Cerebellar nuclear complex (tissue), 1 donor: ENCODE measurements at places on chromosomes 12 and 14.

- DNase-seq, result no peak
These were observed 85.6 kb downstream of the PLEKHA5 start for GRCh38 chr12:19215115-19215514.

GRCh38 chr12:124813782-124814181 is 49.9 kb downstream of the SCARB1 start:
- no peak for DNase-seq

DNA sequence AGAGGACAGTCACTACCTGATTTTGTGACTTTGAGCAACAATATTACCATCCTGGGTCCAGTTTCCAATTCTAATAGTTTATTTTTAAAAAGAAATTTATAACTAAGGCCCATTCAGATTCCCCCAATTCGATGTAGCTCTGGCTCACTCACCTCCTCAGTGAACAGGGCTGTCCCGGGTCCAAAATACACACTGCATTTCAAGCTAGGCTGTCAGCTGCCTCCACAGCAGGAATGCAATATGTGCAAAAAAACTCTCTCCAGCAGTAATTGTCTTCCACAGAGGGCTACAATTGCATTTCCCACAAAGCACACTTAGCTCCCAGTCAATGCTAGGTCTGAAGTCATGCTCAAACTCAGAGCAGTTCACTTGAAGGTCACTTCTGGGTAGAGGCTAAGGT is 39.3 kb upstream of the ZNF641 start:
- DNase-seq, result no peak

DNA sequence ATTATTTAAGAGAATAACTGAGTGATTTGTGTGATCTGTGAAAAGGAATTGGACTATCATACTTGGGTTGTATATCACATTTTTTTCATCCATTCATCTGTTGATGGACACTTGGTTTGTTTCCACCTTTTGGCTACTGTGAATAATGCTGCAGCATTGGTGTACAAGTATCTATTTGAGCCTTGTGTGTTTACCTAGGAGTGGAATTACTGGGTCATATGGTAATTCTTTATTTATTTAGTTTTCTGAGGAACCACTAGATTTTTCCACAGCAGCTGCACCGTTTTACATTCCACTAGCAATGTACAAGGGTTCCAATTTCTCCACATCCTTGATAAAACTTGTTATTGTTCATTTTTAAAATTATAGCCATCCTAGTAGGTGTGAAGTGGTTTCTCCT is 56.1 kb downstream of the APAF1 start:
- DNase-seq, result no peak

GRCh38 chr12:129868575-129868974 is 35.2 kb downstream of the TMEM132D start:
- DNase-seq, result no peak

GRCh38 chr14:92607702-92608429 is 94.3 kb downstream of the RIN3 start:
- DNase-seq, result no peak
